ENCODE measurements at places on chromosomes 4 and X.

- DNase-seq = peak; percentile 77
Measured at GRCh38 chr4:103099691-103100392, at the start of gene BDH2. BDH2 (minus strand) TSS chr4:103099834; CDS start chr4:103096254, 3,580 bp downstream.

DNA sequence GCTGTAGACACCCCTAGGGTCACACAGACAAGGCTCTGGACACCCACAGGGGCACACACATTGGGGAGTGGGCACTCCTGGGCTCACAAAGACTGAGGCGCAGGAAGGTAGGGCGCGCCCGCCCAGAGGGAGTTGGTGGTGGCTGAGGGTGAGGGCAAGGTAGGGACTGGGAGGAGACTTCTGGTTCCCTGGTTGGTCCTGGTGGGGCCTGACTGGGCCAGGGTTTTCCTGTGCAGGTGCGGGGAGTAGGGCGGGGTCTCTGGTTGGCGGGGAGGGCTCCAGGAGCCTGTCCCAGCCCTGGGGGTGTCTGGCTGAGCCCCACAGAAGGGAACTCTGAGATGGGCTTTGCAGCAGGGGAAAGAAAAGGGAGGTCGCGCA lies 6.7 kb upstream of the WAS start:
- DNase-seq = peak; percentile 28

GRCh38 chr4:73662709-73663546 lies 42.7 kb upstream of the RASSF6 start:
- peak; percentile 77 for DNase-seq

DNA sequence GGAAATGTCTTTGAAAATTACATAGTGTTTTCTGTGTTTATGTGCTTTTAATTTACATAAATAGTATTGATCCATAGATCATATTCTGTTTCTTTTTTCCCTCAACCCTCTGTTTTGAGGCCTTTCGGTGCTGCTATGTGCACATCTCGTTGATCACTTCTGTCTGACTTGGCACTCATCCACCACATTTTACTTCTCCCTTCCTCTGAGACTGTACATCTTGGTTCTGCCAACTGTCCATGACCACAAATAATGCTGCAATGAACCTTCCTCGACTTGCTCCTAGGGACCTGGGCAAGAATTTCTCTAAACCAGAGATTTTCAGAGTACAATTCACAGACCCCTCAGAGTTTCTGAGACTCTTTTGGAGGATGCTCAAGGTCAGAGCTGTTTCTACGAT lies 74.4 kb downstream of the RTL5 start:
- no peak for DNase-seq

GRCh38 chrX:13345037-13345436 lies 25.2 kb upstream of the ATXN3L start:
- no peak for DNase-seq

GRCh38 chrX:21798677-21799219 lies 40.7 kb upstream of the MBTPS2 start:
- DNase-seq = no peak

DNA sequence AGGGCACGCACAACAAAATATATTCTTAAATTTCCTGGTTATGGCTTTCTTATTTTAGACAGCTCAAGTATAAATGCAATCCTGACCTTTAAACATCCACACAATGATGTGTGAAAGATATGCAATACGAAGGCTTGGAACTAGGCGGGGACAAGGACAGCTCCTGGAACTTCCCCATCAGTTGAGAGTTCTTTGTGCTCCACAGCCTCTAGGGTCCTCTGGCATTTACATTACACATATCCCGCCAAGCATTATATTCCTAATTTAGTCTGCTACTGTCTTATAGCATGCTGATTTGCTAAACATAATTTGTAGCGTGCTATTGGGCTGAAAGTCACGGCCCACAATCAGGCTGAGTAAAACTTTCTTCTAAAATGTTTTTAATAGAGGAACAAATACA lies 74.4 kb downstream of the FTHL17 start:
- DNase-seq = no peak

GRCh38 chr4:177798161-177798560 lies 355.9 kb upstream of the AGA start:
- DNase-seq = no peak

- DNase-seq = no peak
Measured at GRCh38 chrX:119477812-119478232, 9.6 kb downstream of the SLC25A5 start.

- no peak for DNase-seq
Measured at GRCh38 chrX:150364347-150365050, 1.4 kb downstream of the MAMLD1 start.

DNA sequence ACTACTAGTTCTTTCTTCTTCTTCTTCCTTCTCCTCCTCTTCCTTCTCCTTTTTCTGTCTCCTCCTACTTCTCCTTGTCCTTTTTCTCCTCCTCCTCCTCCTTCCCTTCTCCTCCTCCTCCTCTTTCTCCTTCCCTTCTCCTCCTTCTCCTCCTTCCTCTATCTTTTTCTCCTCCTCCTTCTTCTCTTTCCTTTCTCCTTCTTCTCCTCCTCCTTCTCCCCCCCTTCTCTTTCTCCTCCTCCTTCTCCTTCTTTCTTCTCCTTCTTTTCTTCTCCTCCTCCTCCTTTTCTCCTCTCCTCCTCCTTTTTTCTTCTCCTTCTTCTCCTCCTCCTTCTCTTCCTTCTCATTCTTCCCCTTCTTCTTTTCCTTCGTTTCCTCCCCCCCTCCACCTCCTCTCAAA lies 21.8 kb upstream of the NAP1L5 start:
- no peak for DNase-seq

DNA sequence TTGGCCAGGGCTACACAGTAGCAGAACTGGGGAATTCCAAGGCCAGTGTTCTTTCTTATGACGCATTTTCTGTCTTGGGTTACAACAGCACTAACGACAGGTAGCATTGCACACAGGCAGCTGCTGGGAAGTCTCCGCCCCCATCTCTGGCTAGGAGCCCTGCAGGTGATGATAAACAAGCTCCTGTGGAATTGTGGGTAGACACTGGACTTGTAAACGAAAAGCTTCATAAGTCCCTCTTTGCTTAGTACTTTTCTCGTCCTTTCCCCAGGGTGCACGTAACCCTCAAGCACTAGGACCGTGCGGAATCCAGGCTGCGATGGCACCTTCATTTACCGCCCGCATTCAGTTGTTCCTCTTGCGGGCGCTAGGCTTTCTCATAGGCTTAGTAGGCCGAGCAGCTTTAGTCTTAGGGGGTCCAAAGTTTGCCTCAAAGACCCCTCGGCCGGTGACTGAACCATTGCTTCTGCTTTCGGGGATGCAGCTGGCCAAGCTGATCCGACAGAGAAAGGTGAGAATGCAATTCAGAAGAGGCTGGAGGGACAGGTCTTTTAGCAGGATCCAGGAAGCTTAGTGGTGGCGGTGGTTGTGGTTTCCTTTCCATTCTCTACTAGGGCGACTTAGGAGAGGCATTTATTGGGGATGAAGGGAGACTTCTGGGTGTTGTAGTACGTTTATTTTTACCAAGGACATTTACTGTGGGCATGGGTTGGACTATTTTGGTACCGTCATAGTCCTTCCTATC lies at the start of gene FAAH2:
FAAH2 (plus strand) TSS at position 200 of the 745 bp plus-strand sequence; CDS start at position 320, 120 bp downstream.
- DNase-seq = peak; percentile 90

- DNase-seq = no peak
Measured at GRCh38 chr4:145960012-145960411, 21.4 kb upstream of the ZNF827 start.

DNA sequence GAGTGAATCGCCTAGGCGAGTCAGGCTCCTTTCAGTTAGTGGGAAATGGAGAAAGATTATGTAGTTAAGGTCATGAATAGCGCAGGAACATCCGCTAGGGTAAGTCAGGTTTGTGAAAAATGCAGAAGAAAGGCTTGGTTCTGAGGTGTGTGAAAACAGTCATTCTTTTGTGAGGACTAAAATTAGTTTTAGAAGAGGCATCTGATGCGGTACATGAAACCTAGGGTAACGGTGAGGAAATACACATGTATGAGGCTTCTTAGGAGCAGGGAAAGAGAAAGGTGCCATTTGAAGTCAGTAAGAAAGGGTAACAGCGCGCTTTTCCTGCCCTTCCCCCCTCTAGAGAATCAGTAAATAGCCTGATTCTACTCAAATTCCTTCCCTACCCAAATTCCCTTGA lies 570 bp upstream of the RNF128 start:
- DNase-seq = peak; percentile 25

- no peak for DNase-seq
Measured at GRCh38 chr4:126058596-126058995, 743.8 kb downstream of the FAT4 start.

- no peak for DNase-seq
Measured at GRCh38 chr4:8874896-8875680, 3.4 kb upstream of the HMX1 start.

- DNase-seq = no peak
Measured at GRCh38 chr4:176841711-176842112, 49.0 kb upstream of the VEGFC start.

- no peak for DNase-seq
Measured at GRCh38 chr4:42638993-42639392, 17.9 kb downstream of the ATP8A1 start.

GRCh38 chr4:19803406-19803805 lies 448.3 kb upstream of the SLIT2 start:
- no peak for DNase-seq

DNA sequence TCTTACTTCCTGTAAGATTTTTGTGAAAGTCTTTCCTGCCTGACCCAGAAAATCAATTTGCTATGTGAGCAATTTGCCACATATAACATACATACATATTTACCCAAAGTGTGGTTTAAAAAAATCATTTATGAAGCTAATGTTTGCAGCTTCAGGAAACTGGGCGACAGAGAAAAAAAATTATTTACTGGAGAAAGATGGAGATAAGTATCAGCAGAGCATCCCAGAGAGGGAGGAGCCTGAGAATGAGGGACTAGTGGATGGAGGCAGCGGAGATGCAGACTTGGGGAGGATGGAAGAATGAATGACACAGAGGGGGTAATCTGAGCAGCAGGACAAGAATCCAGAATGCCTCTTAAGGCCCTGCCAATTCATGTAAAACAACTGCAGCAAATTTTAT lies 975 bp upstream of the GYPA start:
- DNase-seq = no peak

DNA sequence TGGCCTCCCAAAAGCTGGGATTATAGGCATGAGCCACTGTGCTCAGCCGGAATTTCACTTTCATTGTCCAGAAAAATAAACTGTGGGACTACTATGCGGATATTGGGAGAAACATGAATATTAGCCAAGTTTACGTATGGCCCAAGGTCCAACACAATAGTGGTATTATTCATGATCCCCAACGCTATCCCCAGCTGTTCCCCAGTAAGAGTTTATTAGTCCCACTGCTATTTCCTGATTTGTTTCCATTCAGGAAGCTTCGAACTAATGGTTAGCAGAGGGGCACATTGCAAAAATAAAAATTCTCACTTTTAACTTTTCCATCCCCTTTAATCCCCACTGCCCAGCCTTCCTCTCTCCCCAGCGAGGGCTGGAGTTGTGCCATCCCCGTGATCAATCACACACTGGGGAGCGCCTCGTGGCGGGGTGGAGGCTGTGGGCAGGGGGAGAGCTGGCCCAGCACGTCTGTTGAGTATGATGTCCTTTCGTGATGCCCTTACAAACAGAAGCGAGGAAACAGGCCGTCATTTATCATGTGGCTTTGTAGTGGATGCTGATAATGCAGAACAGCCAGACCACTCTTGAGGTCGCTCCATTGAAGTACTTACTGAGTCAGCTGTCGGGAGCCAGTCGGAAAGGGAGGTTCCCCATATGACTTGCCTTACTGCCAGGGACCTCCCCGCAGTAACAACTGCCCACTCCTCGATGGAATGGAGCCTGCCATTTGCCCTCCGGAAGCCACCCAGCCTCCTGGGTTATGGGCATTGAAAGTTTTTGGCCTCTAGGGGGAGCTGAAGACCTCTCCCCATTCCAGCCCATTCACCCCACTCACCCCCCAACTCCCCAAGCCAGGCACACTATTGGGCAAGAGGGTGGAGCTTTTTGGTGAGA lies 117.0 kb downstream of the KDR start:
- no peak for DNase-seq

- peak; percentile 62 for DNase-seq
Measured at GRCh38 chr4:103008875-103009729, 10.4 kb downstream of the SLC9B1 start.

DNA sequence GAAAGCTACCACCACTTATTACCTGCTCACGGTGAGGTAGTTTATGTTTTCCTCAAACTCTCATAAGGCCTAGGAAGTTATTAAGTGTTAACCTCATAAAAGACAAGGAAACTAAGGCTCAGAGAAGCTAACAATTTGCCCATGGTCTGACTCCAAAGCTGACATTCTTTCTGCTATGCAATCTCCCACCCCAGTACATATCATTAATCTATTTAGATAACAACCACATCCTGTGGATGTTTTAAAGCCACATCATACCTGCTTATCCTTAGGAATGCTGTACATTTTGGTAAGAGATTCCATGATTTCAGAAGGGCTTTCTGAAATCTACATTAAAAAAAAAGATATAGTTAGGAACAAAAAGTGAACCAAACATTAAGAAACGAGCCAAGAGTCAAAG lies 55.4 kb downstream of the HUWE1 start:
- no peak for DNase-seq

- DNase-seq = no peak
Measured at GRCh38 chr4:182139491-182139890, 103.7 kb upstream of the TENM3 start.
